ENCODE measurements at places on chromosomes 7 and 10. TPM values are rescaled to one million over a fixed set of nuclear protein-coding genes. Genes with fewer than 3 reads are reported as not detected.

GRCh38 chr7:16212610-16213009 is 208.7 kb downstream of the CRPPA start:
- no peak for DNase-seq

DNA sequence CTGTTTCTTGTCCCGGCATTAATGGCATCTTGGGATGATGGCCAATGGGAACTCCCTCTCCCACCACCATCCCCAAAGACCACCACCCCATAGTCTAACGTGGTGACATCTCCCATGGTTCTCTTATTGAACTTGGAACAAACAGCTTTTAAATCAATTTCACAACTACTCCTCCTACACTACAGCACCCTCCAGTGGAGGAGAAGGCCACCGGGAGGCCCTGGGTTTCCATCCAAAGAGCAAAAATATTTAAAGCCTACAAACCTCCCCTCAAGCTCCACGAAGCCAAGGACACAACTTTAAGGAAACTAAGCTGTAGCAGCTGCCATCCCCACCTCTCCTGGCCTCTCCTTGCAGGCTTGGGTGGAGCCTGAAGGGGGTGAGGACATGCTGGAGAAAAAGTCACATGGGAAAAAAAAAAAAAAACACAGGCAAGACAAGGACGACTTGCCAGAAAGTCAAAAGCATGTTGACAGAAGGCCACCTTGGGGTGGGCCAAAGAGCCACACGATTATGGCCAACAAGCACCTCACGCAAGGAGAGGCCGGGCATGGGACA is 94.0 kb upstream of the LANCL2 start:
- peak; percentile 28 for DNase-seq

- no peak for DNase-seq
Observed at GRCh38 chr10:70618663-70619062, 16.1 kb upstream of the PRF1 start.

DNA sequence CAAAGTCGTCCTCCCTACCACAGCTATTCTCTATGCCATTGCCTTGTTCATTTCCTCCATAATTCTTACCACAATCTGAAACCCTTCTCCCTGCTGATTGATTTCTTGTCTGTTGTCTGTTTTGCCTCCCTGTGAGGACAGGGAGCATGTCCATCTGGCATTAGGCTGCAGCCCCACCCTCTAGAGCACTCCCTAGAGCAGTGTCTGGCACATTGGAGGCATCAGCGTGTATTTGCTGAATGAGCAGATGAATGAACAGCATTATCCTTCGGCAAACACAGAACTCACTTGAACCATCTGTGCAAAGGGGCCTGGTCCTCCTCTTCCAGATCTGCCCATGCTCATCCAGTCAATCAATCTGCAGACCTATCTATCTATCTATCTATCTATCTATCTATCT is 5.1 kb upstream of the DMBT1 start:
- no peak for DNase-seq

DNA sequence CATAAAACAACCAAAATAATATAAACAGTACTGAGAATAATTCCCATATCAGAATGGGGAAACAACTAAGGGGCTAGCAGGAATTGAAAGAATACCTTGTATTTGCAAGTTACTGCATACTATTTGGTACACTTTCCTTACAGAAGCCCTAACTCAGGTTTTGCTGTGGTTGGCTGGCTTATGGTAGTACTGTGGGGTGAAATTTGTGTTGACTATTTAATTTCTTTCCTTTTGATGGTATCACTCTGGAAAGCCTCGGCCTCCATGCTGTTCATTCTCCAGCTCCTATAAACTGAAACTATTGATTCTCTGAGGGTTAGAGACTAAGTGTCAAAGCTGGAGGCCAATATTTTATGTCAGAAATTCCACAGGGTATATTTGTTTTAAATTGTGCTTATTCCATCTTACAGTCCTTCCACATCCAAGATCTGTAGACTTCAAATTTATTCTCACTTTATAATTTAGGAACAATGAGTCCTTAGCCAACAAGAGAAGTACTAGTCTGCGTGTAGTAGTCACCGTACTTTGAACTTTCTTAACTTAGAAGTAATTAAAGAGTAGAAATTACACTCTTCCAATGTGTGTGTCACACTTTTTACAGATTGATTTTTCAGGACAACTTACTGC is 13.4 kb downstream of the SKIDA1 start:
- no peak for DNase-seq

Gene MRLN
- not detected for total RNA-seq

- peak; percentile 60 for DNase-seq
Observed at GRCh38 chr10:88156341-88156740, 292.9 kb downstream of the PTEN start.

Gene NKX6-2
- total RNA-seq: not detected

Gene LRRC18
- not detected for total RNA-seq

DNA sequence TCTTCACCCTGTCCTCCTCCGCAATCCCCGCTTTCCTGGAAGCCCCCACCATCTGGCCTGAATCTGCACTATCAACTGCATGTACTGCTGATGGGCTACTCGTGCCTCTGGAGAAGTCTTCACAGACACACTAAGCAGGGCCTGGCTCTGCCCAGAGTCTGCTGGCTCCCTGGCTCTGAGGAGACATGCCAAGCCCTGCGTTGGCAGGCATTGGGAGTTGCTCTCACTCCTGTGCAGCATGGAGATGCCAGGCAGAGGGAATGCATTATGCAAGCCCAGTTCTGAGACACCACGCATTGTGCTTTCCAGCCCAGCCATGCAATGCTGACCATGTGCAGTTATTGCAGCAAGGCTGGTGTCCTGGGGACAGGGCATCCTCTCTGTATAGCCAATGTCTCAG is 314.6 kb downstream of the CXCL12 start:
- DNase-seq: no peak

Gene TFR2
- 0.08 TPM for total RNA-seq

Gene COL17A1
- 2.3 TPM for total RNA-seq

Gene SPDYE1
- not detected for total RNA-seq

Gene PALD1
- total RNA-seq: 0.18 TPM

Gene PRF1
- total RNA-seq: not detected

Gene KCND2
- total RNA-seq: 11.3 TPM

Gene OPN1SW
- total RNA-seq: not detected

GRCh38 chr7:17318146-17318545 is 19.7 kb downstream of the AHR start:
- peak; percentile 89 for DNase-seq

GRCh38 chr7:5216931-5217330 is 26.9 kb downstream of the WIPI2 start:
- no peak for DNase-seq

DNA sequence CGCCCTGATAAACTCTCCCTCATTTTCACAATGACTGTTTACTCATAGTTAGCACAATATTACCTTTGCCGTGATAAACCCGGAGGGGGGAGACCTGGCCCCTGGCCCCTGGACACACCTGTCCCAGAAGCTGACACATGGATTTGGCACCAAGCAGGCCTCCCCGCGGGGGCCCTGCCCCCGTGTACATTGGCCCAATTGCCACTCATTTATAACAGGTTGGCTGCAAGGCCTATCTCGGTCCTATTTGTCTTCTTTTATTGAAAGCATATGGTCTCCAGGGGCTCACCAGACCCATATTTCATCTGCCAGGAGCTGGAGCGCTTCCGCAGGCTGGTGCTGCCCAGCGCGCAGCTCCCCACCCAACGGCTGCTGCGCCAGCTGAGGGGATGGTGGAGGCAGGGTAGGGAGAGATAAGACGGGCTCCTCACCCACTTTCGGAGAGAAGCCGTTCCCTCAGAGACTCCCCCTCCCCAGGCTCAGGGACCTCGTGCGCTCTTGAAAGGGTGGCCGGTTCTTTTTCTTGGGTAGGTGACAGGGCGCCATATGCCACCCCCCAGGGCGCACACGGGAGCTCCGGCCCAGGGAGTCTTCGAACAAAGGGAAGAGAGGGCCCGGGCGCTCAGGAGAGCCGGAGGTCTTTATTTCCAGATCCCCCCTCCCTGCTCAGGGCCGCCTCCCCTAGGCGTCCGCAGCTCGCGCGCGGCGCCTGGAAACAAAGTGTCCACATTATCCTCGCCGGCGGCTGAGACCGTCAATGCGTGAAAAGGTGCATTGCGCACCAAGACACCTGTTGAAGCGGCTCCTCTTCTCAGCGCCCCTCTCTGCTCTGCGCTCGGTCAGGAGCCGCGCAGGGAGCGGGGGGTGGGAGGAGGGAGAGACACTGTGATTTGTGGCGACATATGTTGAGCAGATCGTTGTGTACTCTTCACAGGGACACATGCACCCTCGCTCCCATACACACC is 4.3 kb upstream of the NEUROG3 start:
- no peak for DNase-seq

DNA sequence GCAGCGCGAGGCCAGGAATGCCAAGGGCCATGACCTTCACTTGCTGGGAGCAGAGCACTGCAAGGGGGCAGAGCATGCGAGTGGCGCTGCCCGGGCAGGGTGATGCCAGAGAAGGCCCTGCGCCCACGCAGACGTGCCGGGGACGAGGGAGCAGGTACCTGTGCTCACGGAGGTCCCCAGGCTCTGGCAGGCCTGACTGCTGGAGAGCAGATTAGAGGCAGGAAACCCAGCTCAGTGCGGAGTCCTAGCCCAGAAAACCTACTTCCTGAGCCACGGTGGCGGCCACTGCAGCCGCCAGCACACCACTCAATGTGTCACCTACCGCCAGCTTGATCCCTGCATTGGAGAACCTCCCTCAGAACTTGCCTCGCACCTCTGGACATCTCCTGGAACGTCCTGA is 148.4 kb downstream of the MAD1L1 start:
- no peak for DNase-seq

Gene NUPR2
- total RNA-seq: not detected

DNA sequence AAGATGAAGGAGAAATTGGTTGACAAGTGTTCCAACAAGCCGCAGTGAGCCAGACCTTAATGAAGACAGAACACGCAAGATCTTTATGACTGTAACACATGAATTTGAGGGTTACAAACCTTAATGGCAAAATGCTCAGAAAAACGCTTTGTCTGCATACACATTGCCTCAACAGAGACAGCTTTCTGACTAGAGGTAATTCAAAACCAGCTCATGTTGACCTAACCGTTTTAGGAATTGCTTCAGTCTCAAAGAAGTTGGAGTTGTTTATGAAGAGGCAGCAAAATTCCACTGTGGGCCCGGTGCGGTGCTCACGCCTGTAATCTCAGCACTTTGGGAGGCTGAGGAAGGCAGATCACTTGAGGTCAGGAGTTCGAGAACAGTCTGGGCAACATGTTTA is 2.2 kb upstream of the GTF2I start:
- DNase-seq: no peak

GRCh38 chr10:90798482-90798881 is 59.4 kb downstream of the HTR7 start:
- DNase-seq: no peak

DNA sequence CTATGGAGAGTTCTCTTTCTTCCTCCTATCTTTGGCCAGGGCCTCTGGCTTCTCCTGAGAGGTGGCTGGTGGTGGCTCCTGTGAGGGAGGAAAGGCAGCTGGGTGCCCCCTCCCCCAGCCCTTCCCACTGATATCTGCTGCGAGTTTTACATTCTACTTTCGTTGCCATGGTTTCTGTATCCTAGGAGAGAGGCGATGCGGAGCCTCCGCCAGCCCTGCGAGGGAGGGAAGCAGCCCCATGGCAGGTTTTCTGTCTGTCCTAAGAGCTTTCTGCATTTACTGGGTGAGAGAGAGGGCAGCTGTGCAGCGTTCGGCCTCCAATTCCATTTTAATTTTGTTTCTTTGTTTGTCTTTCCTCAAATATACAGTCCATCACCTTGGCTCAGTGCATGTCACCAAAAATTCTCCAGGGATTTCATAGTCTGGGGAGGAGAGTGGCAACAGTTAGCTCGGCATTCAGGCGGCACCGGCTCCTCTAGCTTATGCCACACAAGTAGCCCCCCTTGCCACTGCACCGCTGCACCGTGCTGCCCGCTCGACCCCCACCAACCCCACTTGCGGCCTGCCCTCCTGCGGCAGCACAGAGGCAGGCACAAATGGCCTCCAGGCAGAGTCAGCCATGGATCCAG is 20.4 kb downstream of the DNAJB12 start:
- no peak for DNase-seq

GRCh38 chr10:6386346-6386745 is 183.6 kb downstream of the PFKFB3 start:
- no peak for DNase-seq

- DNase-seq: peak; percentile 89
Observed at GRCh38 chr10:110426294-110427181, 71.2 kb upstream of the DUSP5 start.

Gene CALCR
- not detected for total RNA-seq

- no peak for DNase-seq
Observed at GRCh38 chr10:100282907-100283306, 3.6 kb downstream of the BLOC1S2 start.

DNA sequence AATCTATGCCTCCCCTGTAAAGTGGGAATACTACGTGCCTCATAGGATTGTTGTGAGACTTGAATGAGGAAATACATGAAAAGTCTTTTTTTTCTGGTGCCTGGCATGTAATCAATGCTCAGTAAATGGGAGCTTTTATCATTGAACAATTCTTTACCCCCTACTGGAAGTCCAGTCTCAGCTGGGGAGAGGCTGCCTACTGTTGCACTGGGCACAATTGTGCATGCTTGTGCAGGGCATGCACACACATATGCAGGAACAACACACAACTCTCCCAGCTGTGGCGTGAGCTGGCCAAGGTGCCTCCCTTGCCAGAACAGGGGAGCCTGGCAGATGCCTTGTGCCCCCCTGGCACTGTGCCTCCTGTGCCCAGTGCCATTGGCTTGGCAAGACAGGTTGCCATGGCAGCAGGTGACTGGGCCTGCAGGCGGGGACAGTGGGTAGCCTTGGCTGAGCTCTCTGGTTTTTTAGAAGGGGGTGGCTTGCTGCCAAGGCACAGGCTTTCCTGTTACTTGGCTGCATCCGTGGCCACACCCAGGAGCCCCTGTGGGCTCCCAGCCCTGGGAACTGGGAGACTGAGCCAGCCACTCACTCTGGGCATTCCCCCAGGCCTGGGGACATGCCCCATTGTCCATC is 16.1 kb upstream of the PALD1 start:
- DNase-seq: peak; percentile 58

Gene GNGT1
- total RNA-seq: not detected
